SJCRH30 (cell line): ENCODE measurements at places on chromosomes 3 and 15. TPM values are rescaled to one million over a fixed set of nuclear protein-coding genes. Genes with fewer than 3 reads are reported as not detected.

GRCh38 chr15:68479406-68479805 lies 47.4 kb upstream of the ITGA11 start:
- no peak overlapping the region for H3K27ac ChIP-seq

DNA sequence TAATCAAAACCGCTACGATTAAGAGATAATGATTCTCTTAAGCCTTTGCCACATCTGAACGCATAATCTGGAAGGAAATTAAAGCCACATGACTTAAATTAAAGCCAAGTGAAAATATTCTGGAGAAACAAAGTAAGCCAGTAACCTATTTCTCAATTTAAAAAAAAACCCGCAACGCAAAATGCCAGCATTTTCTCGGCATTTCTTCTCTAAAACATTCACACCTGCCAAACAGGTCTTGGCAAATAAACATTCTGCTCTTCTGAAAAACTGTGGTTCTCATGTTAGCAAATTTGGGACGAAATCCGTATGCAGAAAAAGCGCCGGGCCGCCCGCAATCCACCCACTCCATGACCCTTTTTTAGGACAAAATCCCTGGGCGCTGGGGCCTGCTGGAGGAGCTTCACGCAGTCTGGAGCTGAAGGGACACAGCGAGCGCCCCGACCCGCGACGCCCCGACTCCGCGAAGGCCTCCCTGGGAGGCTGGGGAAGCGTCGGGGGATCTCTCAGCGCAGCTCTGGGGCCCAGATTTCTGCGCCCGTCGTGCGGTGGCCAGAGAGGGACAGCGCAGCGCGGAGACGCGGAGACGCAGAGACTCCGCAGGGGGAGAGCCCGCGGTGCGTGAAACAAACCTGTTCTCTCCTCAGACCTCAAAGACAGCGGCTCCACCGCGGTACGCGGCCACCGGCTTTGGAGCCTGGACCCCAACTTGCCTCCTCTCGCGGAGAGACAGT lies 471 bp downstream of the NKIRAS1 start:
- H3K4me3 ChIP-seq, result peak overlapping the region; percentile 83
- H3K36me3 ChIP-seq, result peaks cover 46% of the 10 kb centered on the region
- DNase-seq, result no peak
- peaks cover 17% of the 10 kb centered on the region for H3K4me1 ChIP-seq
- H3K27ac ChIP-seq, result peak overlapping the region; percentile 85

DNA sequence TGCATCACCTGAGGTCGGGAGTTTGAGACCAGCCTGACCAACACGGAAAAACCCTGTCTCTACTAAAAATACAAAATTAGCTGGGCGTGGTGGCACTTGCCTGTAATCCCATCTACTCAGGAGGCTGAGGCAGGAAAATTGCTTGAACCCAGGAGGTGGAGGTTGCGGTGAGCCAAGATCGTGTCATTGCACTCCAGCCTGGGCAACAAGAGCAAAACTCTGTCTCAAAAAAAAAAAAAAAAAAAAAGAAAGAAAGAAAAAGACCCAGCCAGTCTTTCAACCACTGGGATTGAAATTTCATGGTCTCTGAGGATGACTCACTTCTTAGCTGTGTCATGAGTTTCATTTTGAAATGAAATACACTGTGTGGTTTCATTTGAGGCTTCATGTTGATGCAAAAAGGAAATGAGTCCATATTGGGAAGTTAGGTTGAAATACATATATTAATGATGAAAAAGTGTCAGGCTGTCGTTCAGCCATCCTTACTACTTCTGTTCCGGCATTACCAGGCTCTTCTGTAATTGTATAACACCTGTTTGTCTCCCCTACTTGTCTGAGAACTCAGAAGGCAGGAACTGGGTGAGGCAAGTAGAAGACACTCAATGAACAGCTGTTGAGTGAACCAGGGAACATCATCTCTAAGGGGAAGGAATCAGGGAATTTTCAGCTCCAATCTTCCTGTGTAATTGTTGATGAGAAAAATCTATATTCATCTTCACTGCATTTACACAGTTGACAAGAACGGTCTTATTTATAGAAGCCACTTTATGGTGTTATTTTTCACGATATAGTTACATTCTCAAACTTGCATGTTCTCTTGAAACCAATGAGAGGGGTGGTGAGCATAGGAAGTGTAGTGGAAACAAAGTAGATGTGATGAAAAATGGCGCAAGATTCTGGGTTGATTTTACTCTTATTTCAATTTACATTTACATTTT lies 87.4 kb downstream of the NFKBIZ start:
- H3K4me1 ChIP-seq, result peaks cover 75% of the 10 kb centered on the region
- peak overlapping the region; percentile 13; the same call in 1 of the 2 replicates for H3K4me3 ChIP-seq
- H3K27me3 ChIP-seq, result no peaks in the 10 kb centered on the region
- no peaks in the 10 kb centered on the region for H3K36me3 ChIP-seq

GRCh38 chr3:46393554-46394434 lies 13.1 kb downstream of the CCR5AS start:
- no peaks in the 10 kb centered on the region for H3K27me3 ChIP-seq
- no peak for DNase-seq
- no peaks in the 10 kb centered on the region for H3K36me3 ChIP-seq
- H3K27ac ChIP-seq, result no peak overlapping the region

DNA sequence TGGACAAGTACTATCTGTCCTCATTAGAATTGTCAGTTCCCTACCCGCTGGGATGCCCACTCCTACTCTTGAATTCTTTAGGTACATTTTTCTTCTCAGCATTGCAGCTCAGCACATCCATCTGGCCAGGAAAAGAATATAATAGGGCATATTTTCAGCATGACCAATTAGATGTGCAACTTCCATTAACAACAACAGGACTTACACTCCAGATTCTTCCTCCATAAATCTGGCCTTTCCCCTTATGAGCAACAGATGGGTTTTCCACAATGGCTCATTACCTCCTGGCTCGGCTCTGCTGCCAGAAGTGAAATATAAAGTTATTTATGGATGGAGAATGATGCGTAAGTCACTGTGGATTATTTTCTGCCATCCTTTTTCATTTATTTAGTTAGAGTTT lies 443.8 kb upstream of the TGFBR2 start:
- no peaks in the 10 kb centered on the region for H3K36me3 ChIP-seq
- no peak overlapping the region for H3K27ac ChIP-seq
- DNase-seq, result no peak
- H3K4me3 ChIP-seq, result no peak overlapping the region

- no peaks in the 10 kb centered on the region for H3K4me1 ChIP-seq
- no peak overlapping the region for H3K27ac ChIP-seq
- DNase-seq, result no peak
- H3K36me3 ChIP-seq, result no peaks in the 10 kb centered on the region
Measured at GRCh38 chr15:29988701-29989100, 94.1 kb upstream of the GOLGA8J start.

DNA sequence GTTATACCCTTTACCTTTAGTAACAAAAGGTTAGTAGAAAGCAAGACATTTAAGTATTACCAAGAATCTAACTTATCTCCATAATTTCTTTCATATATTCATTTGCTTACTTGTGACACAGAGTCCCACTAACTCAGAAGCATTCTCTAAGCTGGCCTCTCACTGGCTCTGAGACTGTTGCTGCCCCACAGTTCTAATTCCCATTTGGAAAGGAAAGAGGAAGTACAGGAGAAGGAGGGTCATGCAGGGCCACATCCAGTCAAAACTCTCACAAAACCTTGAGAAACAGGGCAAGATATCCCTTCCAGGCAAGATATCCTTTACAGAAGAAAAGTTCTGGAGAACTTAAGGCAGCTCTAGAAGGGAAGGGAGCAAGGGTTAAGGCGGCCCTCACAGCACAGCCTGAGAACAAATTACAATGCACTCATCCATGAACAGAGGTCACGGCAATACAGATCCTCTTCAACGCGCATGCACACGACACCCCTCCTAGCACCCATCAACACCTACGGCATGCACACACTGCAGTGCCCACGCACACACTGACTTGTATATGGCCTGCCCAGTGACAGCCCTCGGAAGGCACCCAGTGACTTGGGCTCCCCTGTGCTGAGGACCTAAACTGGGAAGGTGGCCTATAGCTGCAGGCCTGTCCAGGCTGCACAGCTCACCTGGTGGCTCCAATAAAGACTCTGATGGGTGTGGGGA lies 13.0 kb upstream of the MYO5C start:
- H3K27me3 ChIP-seq, result no peaks in the 10 kb centered on the region
- H3K4me1 ChIP-seq, result no peaks in the 10 kb centered on the region
- no peak overlapping the region for H3K4me3 ChIP-seq
- H3K27ac ChIP-seq, result no peak overlapping the region

- H3K4me1 ChIP-seq, result peaks cover 27% of the 10 kb centered on the region
- peak; percentile 48 for DNase-seq
- no peaks in the 10 kb centered on the region for H3K27me3 ChIP-seq
- H3K4me3 ChIP-seq, result peak overlapping the region; percentile 38
- H3K27ac ChIP-seq, result peak overlapping the region; percentile 80
- no peaks in the 10 kb centered on the region for H3K36me3 ChIP-seq
Measured at GRCh38 chr3:169453256-169454059, 210.1 kb downstream of the MECOM start.

DNA sequence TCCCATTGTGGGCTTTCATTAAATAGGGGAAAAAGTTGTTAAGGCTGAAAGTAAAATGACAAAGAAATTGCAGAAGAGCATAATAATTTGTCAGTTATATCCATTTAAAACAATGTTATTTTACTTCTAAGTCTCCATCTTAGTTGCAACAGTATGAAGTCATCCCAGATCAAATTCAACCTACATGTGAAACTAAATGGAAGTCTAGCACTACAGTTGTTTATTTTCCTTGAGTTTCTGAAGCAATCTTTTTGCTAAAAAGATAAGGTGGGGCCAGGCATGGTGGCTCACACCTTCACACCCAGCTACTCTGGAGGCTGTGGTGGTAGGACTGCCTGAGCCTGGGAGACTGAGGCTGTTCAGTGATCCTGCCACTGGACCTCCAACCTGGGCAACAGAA lies 80.2 kb downstream of the DPH6 start:
- H3K4me1 ChIP-seq, result no peaks in the 10 kb centered on the region
- no peaks in the 10 kb centered on the region for H3K36me3 ChIP-seq
- H3K27me3 ChIP-seq, result no peaks in the 10 kb centered on the region
- H3K4me3 ChIP-seq, result no peak overlapping the region

- H3K27me3 ChIP-seq, result no peaks in the 10 kb centered on the region
- H3K27ac ChIP-seq, result no peak overlapping the region
- H3K36me3 ChIP-seq, result peaks cover 93% of the 10 kb centered on the region
Measured at GRCh38 chr3:9448071-9448470, 50.7 kb downstream of the SETD5 start.

GRCh38 chr3:122660297-122660974 lies 20.2 kb upstream of the PARP14 start:
- H3K36me3 ChIP-seq, result no peaks in the 10 kb centered on the region
- H3K27me3 ChIP-seq, result no peaks in the 10 kb centered on the region
- DNase-seq, result no peak
- peaks cover 6% of the 10 kb centered on the region for H3K4me1 ChIP-seq

AGBL1 gene
- 0.08 TPM in 1 of 2 replicates, not detected in the other for total RNA-seq

DNA sequence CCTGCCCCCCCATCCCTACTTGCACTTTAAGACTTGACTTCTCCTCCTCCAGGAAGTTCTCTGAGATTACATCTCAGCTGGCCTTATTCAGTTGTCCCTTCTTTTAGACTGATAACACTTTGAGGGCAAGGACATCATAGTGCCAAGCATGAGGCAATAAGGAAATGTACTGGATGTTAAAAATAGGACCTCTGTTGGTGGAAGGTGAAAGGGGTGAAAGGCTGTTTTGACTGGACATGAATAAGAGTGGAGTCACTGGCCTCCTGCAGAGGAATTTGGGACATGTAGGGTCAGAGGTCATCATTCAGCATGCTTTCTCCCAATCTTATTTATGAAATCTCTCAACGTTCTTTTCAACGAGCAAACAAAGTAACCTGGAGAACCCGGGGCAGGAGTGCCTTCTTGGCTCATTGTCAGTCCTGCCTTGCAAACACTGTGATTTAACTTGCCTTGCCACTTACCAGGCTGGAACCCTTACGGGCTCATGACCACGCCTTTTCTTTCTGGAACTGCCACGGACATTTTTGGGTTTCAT lies 38.6 kb downstream of the TRIM71 start:
- H3K4me1 ChIP-seq, result no peaks in the 10 kb centered on the region
- H3K27ac ChIP-seq, result no peak overlapping the region
- H3K36me3 ChIP-seq, result no peaks in the 10 kb centered on the region
- no peak overlapping the region for H3K4me3 ChIP-seq
- no peaks in the 10 kb centered on the region for H3K27me3 ChIP-seq

- no peak overlapping the region for H3K4me3 ChIP-seq
- H3K27ac ChIP-seq, result no peak overlapping the region
- no peaks in the 10 kb centered on the region for H3K4me1 ChIP-seq
- H3K36me3 ChIP-seq, result no peaks in the 10 kb centered on the region
- H3K27me3 ChIP-seq, result no peaks in the 10 kb centered on the region
Measured at GRCh38 chr3:188605905-188606304, 451.9 kb downstream of the LPP start.
